Activated T-helper 2 cell treated with anti-CD3 and anti-CD28 coated beads, Interferon-gamma antibody, Interleukin-2, Interleukin-4, amounts not matched to agents 10 μg/mL and 5 μg/mL and 100 μg/mL, durations not matched to agents 14 hours and 24 hours and 36 hours (primary cell): ENCODE measurements at places on chromosomes 4 and X. TPM values are rescaled to one million over a fixed set of nuclear protein-coding genes. Genes with fewer than 3 reads are reported as not detected.

- no peak for DNase-seq
Observed at GRCh38 chr4:7055111-7055989, 12.2 kb downstream of the TADA2B start.

GRCh38 chr4:100461807-100462605, 55.8 kb downstream of the EMCN start:
- DNase-seq, result no peak

Gene FAM9B
- 0.41 and 0.87 TPM in 2 replicates for total RNA-seq

GRCh38 chrX:34382416-34382815, 250.3 kb upstream of the FAM47A start:
- DNase-seq, result no peak

Gene AMBN
- total RNA-seq, result not detected in 2 replicates

Gene LONRF3
- total RNA-seq, result 0.46 and 0.62 TPM in 2 replicates

Gene MAGEA4
- not detected in 2 replicates for total RNA-seq

Gene ADH7
- not detected in 2 replicates for total RNA-seq

DNA sequence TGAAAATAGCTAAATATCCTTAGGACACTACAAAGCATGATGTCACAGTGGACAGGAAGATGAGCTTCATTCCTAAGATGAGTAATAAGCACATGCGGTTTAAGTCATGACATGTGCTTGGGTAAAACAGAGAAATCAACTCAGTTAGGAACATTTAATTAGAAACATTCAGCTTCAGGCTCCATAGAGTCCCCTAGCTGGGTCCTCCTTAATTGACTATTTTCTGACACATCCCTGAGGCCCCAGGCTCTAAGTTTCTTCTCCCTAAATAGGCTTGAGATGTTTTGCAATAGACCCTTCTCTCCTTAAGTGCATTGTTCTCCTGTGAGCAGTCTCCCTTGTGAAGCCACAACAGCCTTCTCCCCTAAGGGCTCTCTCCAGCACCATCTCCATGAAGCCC, 70.4 kb upstream of the ANXA3 start:
- DNase-seq, result no peak

Gene MAGEB2
- not detected in 2 replicates for total RNA-seq

Gene USP17L24
- not detected in 2 replicates for total RNA-seq

DNA sequence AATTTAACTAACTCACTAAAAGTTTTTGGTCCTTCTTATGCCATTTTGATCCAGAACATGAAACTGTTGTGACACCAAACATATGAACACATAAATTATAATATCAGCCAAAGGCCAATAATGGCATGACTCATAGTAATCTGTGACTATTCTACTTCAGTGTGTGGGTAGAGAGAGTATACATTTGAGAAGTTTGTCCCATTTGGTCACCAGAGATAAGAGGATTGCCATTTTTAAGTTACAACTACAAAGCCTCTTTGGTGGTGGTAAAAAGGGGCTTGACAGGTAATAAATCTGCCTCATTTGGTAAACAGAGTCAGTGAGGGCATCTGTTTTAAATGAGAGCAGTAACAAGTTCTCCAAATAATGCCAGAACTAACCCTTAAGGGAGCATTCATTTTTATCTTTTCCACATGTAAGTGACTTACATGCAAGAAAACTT, 117.9 kb downstream of the TBC1D19 start:
- no peak for DNase-seq
